ENCODE measurements at places on chromosomes 6 and 20. TPM values are rescaled to one million over a fixed set of nuclear protein-coding genes. Genes with fewer than 3 reads are reported as not detected.

- no peak overlapping the region for H3K4me3 ChIP-seq
- no peak for DNase-seq
- H3K27ac ChIP-seq: no peak overlapping the region
- no peaks in the 10 kb centered on the region for H3K36me3 ChIP-seq
Measured at GRCh38 chr6:11011787-11012234, 32.3 kb downstream of the ELOVL2 start.

GRCh38 chr20:20024942-20025341 is 7.8 kb downstream of the NAA20 start:
- DNase-seq: no peak
- H3K27me3 ChIP-seq: no peaks in the 10 kb centered on the region
- H3K4me1 ChIP-seq: no peaks in the 10 kb centered on the region
- no peak overlapping the region for H3K27ac ChIP-seq

GRCh38 chr20:59014680-59015389 is 4.4 kb upstream of the TUBB1 start:
- H3K4me3 ChIP-seq: no peak overlapping the region
- DNase-seq: no peak
- H3K27me3 ChIP-seq: no peaks in the 10 kb centered on the region

GRCh38 chr6:145199961-145200360 is 535.4 kb downstream of the EPM2A start:
- no peak overlapping the region for H3K27ac ChIP-seq
- H3K4me3 ChIP-seq: no peak overlapping the region
- no peaks in the 10 kb centered on the region for H3K36me3 ChIP-seq
- H3K4me1 ChIP-seq: no peaks in the 10 kb centered on the region
- DNase-seq: no peak

GRCh38 chr6:129661536-129662405 is 48.2 kb downstream of the ARHGAP18 start:
- no peak overlapping the region for H3K27ac ChIP-seq
- no peak for DNase-seq
- H3K27me3 ChIP-seq: no peaks in the 10 kb centered on the region
- no peak overlapping the region for H3K4me3 ChIP-seq

- H3K4me3 ChIP-seq: no peak overlapping the region
- H3K27me3 ChIP-seq: peaks cover 11% of the 10 kb centered on the region
- H3K27ac ChIP-seq: no peak overlapping the region
- no peaks in the 10 kb centered on the region for H3K36me3 ChIP-seq
- no peak for DNase-seq
- H3K4me1 ChIP-seq: peaks cover 4% of the 10 kb centered on the region
Measured at GRCh38 chr20:63128367-63128766, 87.6 kb downstream of the YTHDF1 start.

The MMP24 gene
- total RNA-seq: 1.4 TPM
